NCI-H187 (cell line): ENCODE measurements at places on chromosomes 6 and 20.
A peak's percentile ranks its signal among the peaks of the same experiment; 100 is the strongest.

GRCh38 chr6:90074161-90074850 is 180.0 kb downstream of the GJA10 start:
- no peak for DNase-seq

DNA sequence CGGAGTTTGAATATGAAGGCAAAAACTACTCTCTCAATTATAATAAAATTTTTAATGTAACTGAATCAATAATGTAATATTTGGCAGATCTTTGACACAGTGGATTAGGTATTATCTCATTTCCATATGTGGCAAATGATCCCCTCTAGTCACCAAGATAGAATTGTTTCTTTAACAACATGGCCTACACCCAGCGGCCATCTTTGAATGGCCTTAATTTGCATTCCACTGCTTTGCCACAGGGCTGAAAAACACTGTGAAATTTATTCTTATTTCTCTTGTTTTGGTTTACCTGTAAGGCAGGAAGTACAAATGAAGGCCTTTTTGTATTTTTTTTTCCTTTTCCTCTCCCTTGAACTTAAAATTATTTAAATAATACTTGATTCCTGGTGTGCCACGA is 162.6 kb upstream of the SCGN start:
- DNase-seq, result no peak

GRCh38 chr6:83884523-83884922 is 25.0 kb downstream of the CYB5R4 start:
- no peak for DNase-seq

GRCh38 chr6:148445116-148445515 is 102.5 kb downstream of the SASH1 start:
- DNase-seq, result no peak

DNA sequence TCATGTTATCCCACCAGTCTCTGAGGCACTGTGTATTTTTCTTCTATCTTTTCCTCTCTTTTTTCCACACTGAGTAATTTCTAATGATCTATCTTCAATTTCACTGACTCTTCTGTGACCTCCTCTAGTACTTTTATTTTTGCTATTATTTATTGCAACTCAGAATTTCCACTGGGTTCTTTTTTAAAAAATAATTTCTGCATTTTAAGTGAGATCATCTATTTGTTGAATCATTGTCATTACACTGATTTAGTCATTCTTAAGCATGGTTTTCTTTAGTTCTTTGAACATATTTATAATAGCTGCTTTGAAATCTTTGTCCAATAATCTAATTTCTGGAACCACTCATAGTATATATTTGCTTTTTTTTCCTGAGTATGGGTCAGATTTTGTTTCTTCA is 96.7 kb upstream of the SLC22A16 start:
- no peak for DNase-seq

GRCh38 chr6:90611543-90612312 is 24.9 kb upstream of the MAP3K7 start:
- DNase-seq, result no peak

GRCh38 chr6:139251045-139251690 is 40.6 kb downstream of the TXLNB start:
- no peak for DNase-seq

GRCh38 chr6:3799719-3800118 is 48.2 kb upstream of the PXDC1 start:
- no peak for DNase-seq

DNA sequence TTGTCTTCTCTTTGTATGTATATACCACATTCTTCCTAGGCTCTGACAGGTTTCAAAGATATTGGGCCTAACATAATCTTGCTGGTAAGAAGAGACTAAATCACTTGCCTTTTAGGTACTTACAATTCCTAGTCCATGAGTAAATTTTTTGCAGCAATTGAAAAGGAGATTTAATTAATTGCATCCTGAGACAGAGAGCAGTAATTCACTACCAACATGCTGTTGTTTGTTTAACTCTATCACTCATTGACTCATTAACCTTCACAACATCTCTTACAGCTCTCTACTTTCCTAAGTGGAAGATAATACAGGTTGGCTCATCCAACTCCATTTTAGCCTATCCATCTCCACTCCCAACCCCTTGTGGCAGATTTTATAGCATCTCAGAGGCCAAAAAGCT is 280.4 kb downstream of the ALDH8A1 start:
- DNase-seq, result no peak

DNA sequence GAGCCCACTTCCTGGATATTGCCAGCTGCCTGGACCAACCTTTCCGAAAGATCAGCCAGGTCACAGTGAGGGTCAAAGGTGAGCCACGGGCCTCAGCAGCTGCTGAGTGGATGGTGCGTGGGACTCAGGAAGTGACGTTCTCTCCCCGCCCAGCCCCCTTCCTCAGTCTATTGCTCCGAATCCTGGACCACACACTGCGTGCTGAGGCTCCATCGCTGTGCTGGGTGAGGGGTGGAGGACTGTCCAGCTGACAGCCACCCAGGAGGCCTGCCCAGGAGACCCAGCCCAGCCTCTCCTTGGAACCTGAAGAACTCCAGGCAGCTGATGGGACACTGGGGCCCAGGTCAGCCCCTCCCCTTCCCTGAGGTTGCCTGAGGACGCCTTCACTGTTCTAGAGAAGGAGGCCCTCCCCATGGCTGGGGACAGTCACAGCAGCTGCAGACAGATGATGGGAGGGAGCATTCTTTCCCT is 94.4 kb upstream of the CD93 start:
- DNase-seq, result no peak

DNA sequence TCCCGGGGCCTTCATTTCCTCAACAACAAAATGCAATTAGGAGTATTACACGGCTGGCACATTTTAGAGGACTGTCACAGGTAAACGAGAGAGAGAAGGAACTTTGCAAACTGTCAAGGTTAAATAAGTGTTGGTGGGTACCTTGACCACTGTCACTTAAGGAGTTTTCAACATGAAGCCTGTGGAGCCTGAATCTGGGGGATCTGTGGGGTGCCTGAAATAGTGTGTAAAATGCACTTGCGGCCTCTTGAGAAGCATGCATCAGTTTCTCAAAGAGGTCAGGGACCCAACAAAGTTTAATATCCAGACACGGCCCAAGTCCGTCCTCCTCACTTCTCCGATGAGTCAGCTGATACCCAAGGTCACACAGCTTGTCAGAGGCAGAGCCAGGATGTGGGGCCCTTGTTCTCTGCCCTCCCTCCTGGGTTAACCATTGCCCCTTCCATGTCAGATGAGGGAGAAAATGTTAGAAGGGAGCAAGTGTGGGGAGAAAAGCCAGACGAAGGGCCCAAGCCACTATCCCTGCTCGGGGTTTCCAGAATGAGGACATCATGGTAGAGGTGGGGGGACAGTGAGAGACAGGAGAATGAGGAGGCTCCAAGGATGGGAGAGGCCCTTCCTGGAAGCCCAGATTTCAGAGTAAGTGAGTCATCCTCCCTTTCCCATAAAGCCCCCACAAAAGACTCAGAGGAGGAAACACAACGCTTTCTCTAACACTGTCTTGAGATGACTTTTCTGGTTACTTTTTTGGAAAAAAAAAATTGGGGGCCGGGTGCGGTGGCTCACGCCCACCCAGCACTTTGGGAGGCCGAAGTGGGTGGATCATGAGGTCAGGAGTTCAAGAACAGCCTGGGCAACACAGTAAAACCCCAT is 42.2 kb downstream of the C6orf132 start:
- no peak for DNase-seq

- DNase-seq, result no peak
Measured at GRCh38 chr6:2656460-2657079, 94.2 kb downstream of the MYLK4 start.

DNA sequence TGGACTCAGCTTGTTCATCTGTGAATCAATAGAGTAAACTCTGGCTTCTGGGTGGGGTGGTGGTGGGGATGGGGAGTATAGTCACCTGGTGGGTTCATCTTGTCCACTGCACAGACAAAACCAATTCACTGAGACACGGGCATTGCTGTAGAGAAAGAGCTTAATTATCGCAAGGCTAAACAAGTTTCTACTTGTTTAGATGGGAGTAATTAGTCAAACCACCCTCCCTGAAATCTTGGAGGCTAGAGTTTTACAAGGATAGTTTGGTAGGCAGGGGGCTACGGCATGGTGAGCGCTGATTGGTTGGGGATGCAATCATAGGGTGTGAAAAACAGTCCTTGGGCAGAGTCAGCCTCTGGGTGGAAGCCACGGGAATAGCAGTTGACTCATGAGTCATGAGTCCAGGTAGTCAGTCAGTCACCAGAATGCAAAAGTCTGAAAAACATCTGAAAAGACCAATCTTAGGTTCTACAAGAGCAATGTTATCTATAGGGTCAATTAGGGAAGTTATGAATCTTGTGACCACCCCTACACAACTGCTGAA is 77.8 kb downstream of the STMND1 start:
- no peak for DNase-seq

DNA sequence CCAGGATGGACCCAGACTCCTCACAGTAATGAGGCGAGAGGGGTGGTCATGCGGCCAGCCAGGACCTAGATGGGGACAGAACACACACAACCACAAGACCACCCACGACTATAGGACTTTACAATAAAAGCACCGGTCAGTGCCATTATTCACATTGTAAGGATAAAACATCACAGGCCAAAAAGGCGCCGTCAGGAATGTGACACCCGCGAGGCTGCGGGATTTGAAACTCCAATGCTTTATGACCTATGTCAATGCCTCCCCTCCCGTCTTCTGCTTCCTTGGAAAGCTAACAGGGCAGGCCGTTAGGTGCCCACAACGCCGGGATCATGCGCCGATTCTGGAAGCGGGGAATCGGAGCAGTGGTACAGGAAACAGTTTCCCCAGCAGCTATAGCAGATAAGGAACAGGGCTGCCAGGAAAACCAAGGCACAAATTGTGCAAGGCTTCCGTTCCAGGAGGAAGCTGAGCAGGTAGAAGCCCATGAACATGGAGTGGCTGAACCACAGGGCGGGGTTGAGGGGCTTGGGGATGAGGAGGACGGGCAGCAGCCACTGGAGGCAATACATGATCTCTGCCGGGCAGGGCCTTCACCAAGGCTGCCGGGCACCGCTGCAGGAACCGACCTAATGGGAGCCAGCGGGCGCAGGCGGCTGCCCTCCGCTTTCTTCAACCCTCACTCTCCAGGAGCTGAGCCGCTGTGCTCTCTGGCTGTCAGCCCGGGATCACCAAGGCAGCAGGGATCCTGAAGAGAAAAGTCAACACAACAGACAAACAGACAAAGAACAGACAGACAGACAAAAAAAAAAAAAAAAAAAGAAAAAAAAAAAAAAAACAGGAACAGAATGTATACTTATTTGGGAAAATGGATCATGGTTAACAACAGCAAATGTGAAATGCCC is 2.2 kb upstream of the NNAT start:
- no peak for DNase-seq

GRCh38 chr20:9686001-9686400 is 152.9 kb downstream of the PAK5 start:
- no peak for DNase-seq

- DNase-seq, result no peak
Measured at GRCh38 chr6:154039231-154039842, at the start of gene OPRM1. Gene OPRM1, plus strand, starts transcription at chr6:154039240. Its CDS starts 305 bp downstream, at chr6:154039545.

- DNase-seq, result no peak
Measured at GRCh38 chr6:7166410-7167293, 58.9 kb downstream of the RREB1 start.

GRCh38 chr6:169868458-169868857 is 117.0 kb downstream of the ERMARD start:
- no peak for DNase-seq

DNA sequence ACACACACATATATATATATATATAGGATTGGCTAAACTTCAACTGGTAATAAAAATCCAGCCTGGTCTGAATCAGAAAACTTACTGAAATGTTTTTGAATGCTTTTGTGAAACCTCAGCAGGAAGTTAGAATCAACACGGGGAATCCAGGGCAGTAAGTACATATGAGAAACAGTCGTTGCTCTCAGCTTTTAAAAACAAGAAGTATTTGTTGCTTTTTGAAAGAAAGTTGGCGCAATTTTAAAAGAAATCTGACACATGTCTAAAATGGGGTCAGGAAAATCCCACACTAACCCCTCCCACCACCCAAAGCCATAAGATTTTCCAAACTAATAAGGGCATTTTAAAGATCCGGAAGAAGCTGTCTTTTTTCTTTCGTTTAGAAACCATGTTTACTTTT is 11.5 kb upstream of the CCDC170 start:
- DNase-seq, result no peak

- no peak for DNase-seq
Measured at GRCh38 chr20:53503517-53503919, 90.1 kb downstream of the ZNF217 start.

- no peak for DNase-seq
Measured at GRCh38 chr6:134082191-134082590, 29.8 kb upstream of the SLC2A12 start.

- DNase-seq, result no peak
Measured at GRCh38 chr6:122696079-122696478, 83.4 kb upstream of the FABP7 start.

GRCh38 chr6:16306334-16306733 is 67.9 kb downstream of the GMPR start:
- DNase-seq, result no peak

GRCh38 chr6:83057705-83058321 is 7.8 kb downstream of the UBE3D start:
- no peak for DNase-seq

- peak; percentile 36 for DNase-seq
Measured at GRCh38 chr6:70369332-70369950, 43.9 kb upstream of the FAM135A start.

DNA sequence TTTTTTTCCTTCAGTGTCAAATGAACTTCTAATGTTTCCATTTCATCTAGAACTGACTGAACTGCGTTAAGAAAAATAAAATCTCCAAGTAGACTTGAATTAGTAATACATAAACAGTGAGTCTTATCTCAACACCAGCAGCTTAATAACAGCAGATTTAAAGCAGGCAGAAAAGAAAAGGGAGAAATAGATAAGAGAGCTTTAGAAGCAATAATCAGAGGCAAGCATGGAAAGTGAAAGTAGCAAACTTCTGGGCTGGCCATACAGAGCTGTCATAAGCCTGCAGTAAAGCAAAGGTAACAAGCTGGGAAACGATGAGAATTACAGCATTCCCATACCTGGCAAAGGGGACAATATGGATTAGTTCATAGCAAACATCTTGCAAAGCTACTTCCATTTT is 16.9 kb upstream of the ANGPT4 start:
- no peak for DNase-seq

DNA sequence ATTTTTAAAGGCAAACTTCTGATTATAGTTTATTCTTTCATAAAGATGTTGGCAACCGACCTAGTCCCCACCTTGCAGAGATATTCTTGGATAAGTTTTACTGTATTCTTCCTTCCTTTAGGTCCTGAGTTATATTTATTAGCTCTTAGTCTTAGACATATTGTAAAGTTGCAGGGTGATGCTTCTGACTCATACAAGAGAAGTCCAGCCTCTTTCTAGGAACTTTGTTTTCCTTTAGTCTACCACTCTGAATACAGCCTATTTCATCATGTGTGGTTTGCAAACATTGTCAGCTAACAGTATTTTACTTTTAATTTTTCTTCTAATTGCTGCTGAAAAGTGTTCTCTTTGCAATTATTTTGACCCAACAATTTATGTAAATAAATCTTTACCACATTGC is 686.7 kb downstream of the COL12A1 start:
- DNase-seq, result no peak

GRCh38 chr6:145110109-145110508 is 625.2 kb downstream of the EPM2A start:
- no peak for DNase-seq

- no peak for DNase-seq
Measured at GRCh38 chr20:48703107-48703506, 124.7 kb downstream of the PREX1 start.
